Suppressor macrophage treated with lipopolysaccharide for 4 hours (primary cell): ENCODE measurements at places on chromosomes 13 and 19.
A peak's percentile ranks its signal among the peaks of the same experiment; 100 is the strongest.

GRCh38 chr13:41554626-41555386 lies 97.5 kb downstream of the RGCC start:
- DNase-seq: no peak

DNA sequence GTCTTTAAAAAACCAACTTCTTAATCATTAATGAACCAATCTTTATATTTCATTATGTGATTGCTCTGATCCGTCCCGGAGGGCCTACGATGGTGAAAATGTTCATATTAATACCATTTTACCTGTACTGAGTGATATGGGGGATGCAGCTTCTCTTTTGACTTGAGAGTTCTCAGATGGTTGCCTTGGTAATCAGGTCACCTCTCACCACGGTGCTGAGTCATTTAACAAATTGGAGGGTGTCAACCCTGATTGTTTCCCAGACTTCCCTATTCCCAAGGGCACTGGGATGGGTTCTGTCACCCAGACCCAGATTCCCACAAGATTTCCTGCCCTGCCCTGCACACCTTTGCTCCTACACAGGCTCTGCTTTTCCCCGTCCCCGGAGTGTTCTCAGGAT lies 128.5 kb upstream of the TMTC4 start:
- DNase-seq: no peak

- no peak for DNase-seq
Observed at GRCh38 chr19:36258028-36258875, 43.3 kb downstream of the ZNF146 start.

DNA sequence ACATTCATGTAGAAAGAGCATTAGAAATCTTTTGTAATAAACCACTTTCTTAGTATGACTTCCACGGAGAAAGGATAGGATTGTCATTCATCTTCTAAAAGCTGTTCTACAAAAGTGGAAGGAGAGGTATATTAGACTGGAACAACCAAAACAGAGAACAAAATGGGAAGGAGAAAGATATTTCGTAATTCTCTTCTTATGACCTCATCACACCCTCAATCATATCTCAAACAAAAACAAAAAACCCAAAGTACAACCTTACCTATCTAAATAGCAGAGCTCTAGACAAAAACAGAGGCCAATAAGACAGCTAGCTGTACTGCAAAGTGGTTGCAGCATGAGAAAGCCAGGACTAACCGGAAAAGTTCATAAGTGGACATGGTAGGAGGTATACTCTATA lies 46.3 kb downstream of the DACH1 start:
- peak; percentile 14 for DNase-seq

DNA sequence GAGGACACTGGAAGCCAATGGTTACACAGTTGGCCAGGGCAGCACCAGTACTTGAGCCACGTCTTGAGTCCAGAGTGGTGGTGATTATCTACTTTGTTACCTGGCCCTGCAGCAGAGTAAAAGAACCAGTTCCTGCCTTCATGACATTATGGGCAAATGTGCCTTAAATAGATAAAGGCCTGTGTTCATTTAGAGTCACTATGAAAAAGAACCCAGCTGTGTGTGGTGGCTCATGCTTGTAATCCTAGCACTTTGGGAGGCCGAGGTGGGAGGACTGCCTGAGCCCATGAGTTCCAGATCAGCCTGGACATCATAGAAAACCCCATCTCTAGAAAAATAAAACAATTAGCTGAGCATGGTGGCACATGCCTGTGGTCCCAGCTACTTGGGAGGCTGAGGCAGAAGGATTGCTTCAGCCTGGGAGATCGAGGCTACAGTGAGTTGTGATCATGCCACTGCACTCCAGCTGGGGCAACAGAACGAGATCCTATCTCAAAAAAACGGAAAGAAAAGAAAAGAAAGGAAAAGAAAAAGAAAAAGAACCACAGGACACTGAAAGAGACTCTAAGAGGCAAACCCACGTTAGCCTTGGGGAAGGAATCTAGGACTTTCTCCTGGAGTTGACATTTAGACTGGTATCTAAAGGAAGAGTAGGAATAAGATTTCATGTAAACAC lies 3.4 kb upstream of the IRF2BP1 start:
- no peak for DNase-seq

DNA sequence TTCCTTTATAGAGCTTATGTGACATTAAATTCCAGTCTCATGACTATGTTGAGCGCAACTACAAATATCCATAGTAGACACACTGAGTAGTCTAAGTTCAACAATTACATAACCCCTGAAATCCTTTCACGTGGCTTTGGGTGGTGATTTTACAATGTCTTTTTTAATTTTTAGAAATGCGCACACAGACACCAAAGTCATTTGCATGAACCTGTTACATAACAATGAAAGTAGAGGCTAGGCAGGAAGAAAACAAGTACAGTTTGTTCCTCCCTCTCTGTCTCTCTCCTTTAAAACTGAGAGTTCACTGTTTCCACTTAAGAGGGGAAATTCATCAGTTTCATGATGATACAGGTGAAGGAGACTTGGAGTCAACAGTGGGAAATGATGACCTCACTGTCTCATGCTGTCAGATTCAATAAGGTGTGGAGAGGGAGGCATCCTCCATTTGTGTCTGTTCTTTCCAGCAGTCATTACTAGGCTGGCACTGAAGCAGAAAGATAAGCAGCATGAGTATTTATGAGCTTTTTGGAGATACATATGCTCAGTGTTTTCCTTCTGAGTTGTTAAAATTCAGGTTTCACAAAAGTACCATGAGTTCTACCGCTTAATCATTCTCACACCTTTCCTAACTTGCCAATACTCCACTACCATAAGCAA lies 201.8 kb downstream of the LHFPL6 start:
- DNase-seq: peak; percentile 48

GRCh38 chr19:16013851-16014840 lies 62.1 kb upstream of the TPM4 start:
- DNase-seq: peak; percentile 15

DNA sequence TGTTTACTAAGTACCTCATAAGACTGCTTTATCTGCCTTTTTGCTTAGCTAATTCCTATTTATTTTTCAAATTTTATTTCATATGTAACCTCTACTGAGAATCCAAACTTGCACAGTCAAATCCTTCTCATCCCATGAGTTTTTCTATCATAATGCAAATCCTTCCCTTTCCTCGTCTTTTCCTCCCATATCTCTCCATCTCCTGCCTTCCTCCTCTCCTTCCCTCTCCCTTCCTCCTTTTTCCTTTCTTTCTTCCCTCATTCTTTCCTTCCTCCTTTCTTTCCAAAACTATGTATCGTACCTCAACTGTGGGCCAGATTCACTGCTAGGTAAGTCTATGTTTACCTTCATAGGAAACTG lies 201.4 kb upstream of the TMTC4 start:
- no peak for DNase-seq

GRCh38 chr19:34733266-34733745 lies 737 bp upstream of the ZNF181 start:
- DNase-seq: peak; percentile 64

DNA sequence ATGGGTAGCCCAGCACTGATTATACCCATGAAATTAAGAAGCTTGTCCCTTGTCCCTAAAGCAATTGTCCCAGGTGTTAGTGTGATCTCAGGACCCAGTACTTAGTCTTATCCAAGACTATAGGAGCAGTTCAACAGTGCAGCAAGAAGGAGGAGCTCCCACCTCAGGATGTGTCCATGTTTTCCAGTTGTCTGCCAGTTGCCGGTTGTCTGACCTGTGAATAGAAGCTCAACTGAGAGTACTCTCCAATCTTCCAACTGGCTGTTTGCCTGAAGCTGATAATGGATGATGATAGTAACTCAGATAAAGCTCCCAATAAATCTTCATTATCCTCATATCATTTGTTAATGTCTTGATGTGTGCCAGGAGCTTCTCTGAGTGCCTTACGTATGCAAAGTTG lies 107.2 kb upstream of the HTR2A start:
- no peak for DNase-seq

DNA sequence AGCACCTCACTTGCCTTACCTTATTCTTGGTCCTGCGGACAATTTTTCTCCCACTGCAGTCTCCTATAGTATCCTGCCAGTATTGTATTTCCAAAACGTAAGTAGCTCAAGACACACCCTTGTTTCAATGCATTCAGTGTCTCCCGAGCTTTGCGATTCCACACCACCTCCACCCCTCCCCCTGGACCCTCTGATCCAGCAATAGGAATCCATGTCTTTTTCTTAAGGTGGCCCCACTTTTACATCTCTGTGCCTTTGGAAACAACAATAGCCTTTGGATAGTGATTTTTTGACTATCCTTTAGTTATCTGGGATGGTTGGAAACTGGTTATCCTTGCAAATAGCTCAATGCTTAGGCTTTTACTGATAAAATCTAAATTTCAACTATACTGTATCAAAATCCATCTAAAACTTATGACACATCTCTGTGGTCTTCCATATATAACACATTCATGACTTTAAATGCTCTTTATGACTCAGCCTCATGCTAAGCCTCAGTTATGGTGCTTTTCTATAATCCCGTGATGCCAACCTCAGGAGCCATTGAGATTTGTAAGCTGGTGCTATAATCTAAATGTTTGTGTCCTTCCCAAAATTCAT lies 27.1 kb downstream of the FAM216B start:
- DNase-seq: no peak

GRCh38 chr19:31338069-31338776 lies 11.0 kb downstream of the TSHZ3 start:
- DNase-seq: peak; percentile 32

GRCh38 chr19:2719920-2720776 lies 1.0 kb downstream of the DIRAS1 start:
- DNase-seq: peak; percentile 41

DNA sequence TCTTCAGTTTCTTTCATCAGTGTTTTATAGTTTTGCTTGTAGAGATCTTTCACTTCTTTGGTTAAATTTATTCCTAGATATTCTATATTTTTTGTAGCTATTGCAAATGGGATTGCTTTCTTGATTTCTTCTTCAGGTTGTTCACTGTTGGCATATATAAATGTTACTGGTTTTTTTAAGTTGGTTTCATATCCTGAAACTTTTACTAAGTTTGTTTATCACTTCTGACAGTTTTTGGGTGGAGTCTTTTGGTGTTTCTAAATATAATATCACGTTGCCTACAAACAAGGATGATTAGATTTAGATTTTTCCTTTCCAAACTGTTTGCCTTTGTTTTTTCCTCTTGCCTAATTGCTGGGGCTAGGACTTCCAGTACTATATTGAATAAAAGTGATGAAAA lies 109.7 kb downstream of the PAN3 start:
- no peak for DNase-seq

- DNase-seq: no peak
Observed at GRCh38 chr13:84136582-84136981, 254.3 kb upstream of the SLITRK1 start.

- no peak for DNase-seq
Observed at GRCh38 chr13:93872786-93873347, 606.6 kb downstream of the DCT start.

GRCh38 chr13:66139701-66140100 lies 1090.4 kb downstream of the PCDH9 start:
- DNase-seq: no peak

GRCh38 chr19:44050740-44051649 lies 841 bp upstream of the ZNF223 start:
- DNase-seq: no peak

GRCh38 chr13:39776439-39776838 lies 121.0 kb downstream of the COG6 start:
- DNase-seq: no peak

GRCh38 chr13:109422161-109422560 lies 364.2 kb downstream of the IRS2 start:
- peak; percentile 29 for DNase-seq

DNA sequence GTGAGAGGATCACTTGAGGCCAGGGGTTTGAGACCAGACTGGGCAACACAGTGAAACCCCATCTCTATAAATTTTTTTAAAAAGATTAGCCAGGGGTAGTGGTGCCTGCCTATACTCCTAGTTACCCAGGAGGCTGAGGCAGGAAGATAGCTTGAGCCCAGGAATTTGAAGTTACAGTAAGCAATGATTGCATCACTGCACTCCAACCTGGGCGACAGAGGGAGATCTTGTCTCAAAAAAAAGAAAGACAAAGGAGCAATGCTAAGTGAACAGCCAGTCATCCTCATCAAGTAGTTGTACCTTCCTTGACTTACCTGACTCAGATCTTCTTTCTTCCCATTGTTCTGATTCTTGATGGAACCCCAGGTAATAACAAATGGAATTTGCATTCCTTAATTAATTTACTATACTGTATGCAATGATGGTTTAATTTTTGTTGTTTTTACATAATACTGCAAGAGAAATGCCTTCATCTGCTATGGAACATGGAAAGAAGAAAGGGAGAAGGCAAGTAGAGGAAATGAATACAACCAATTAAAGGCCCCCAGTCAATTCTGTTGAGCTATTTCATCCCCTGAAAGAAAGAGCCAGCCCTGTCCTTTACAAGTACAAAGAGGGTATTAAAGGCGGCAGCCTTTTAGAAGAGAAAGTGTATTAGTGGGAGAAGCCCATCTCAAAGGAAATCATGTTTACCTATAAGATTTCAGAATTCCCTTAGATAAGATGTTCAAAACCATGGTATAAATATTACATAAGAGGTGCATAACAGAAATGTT lies 316.7 kb downstream of the DIAPH3 start:
- no peak for DNase-seq

DNA sequence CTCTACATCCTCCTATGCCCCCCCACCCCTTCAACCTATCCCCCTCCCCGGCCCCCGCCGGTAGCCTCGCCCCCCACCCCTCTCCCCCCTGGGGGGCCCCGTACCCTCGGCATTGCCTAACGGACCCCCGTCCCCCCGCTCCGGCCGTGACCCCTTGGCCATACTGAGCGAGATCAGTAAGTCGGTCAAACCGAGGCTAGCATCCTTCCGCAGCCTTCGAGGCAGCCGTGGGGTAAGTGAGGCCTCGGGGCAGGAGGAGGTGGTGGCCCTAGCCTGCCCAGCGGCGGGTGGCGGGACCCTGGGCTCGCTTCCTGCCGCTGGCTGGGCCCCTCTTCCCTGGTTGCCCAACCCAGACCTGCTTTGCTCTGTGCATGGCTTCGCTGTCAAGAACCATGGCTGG lies 6.5 kb downstream of the TRIP10 start:
- no peak for DNase-seq

GRCh38 chr13:23159760-23160637 lies 20.8 kb upstream of the SGCG start:
- DNase-seq: no peak

- no peak for DNase-seq
Observed at GRCh38 chr13:41502673-41503072, 45.3 kb downstream of the RGCC start.

GRCh38 chr19:46983097-46983496 lies 36.5 kb upstream of the NPAS1 start:
- no peak for DNase-seq

DNA sequence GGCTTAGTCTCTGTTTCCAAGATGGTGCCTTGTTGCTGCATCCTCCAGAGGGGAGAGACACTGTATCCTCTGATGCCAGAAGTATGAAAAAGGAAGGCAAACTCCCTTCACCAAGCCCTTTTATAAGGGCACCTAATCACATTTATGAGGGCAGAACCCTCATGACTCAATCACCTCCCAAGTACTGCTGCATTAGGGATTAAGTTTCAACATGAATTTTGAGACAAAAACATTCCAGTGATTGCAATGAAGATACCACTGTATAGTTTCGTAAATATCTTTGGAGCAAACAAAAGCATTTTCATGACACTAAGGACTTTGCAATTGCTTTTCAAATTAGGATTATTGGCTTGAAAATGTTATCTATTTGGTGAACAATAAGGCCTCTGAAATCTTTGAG lies 63.8 kb downstream of the RNF17 start:
- no peak for DNase-seq

- no peak for DNase-seq
Observed at GRCh38 chr13:58318495-58319167, 687.1 kb downstream of the PCDH17 start.
